ENCODE measurements at places on chromosomes 13 and 19.

- no peak for DNase-seq
Observed at GRCh38 chr13:26012995-26013394, 38.8 kb downstream of the SHISA2 start.

- no peak for DNase-seq
Observed at GRCh38 chr13:59157181-59157580, 1006.5 kb downstream of the DIAPH3 start.

- DNase-seq: no peak
Observed at GRCh38 chr13:96958286-96958891, 35.9 kb downstream of the OXGR1 start.

- DNase-seq: no peak
Observed at GRCh38 chr13:20411638-20412342, 113.9 kb downstream of the CRYL1 start.

DNA sequence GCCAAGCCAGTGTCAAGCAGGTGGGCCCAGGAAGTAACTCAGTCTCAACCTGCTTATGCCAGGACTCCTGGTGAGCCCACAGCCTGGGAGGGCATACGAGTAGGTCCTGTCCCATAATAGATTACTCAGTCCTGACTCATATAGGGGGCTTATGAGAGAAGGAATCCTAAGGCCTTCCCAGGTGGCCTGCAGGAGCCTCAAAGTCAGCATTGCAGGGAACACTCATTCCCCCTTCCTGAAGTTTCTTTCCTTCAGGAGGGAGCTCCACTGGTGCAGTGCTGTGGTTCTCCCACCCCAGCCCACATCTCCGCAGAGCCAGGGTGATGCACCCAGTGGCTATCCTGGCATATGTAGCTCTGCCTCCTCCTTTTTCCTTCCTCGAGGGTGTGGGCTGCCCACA lies 137.3 kb downstream of the ZIC5 start:
- DNase-seq: no peak

GRCh38 chr13:37616131-37616530 lies 17.6 kb upstream of the POSTN start:
- no peak for DNase-seq

- DNase-seq: peak; percentile 26
Observed at GRCh38 chr13:57630661-57631595, 616 bp upstream of the PCDH17 start.

DNA sequence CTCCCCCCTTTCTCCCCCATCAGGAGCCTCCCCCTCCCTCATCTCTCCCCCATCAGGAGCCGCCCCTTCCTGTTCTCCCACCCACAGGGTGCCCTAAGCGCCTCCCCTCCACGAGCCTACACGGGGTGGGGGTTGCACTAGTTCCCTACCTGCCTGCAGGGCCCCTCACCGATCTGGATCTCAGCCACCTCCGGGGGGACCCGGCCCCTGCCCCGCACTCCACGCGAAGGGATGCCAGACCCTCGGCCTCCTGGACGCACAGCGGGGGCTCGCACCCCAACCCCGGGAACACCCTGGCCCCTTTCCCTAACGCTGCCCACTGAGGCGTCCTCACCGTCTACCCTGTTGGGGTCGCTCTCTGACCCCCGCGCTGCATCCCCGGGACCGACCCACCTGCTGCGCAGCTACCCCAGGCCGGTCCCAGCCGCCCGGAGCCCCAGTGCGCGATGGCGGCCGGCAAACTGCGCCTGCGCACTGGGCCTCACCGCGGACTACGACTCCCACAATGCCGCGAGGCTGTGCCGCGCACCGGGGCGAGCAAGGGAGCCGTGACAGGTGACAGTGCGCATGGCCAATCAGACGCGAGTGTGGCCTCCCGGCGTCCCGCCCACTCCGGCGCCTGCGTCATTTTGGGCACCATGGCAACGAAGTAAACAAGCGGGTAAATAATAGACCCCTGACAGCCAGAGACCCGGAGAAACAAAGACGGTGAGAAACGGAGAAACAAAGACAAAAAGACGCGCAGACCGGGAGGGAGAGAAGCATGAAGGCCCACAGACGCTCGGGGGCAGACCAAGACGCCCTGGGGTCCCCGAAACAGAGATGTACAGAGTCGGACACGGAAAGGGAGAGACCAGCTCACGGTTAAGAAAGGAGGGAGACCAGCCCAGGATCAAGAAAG lies at the start of gene ZSCAN18:
TSS of gene ZSCAN18 (minus strand) at position 451 of the 901 bp plus-strand sequence. CDS start 7,964 bp downstream, outside the sequence.
- peak; percentile 95 for DNase-seq

DNA sequence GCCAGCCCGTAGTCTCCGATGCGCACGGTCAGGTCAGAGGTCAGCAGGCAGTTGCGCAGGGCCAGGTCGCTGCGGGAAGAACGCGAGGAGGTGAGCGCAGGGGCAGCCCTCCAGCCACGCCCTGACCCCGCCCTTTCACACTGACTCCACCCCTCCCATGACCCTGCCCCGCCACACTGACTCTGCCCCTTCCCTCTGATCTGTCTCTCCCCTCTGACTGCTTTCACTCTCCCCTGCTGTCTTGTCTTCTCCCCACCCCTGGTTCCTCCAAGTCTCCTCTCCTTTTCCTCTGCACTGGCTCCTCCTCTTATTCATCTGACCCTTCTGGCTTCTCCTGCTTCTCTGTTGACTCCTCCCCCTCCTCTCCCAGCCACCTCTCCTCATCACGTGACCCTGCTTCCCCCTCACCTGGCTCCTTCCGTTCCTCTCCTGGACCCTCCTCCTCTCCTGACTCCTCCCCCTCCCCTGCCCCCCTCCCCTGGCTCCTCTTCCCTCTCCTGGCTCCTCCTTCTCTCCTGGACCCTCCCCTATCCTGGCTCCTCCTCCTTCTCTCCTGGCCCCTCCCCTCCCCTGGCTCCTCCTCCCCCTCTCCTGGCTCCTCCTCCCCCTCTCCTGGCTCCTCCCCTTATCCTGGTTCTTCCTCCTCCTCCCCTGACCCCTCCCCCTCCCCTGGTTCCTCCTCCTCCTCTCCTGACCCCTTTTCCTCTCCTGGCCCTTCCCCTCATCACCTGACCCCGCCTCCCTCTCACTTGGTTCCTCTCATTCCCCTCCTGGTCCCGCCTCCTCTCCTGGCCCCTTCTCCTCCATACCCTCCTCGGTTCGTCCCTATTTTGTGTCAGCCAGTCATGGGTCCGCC lies 9.9 kb downstream of the LMTK3 start:
- DNase-seq: peak; percentile 32

- no peak for DNase-seq
Observed at GRCh38 chr19:8387688-8388611, 2.2 kb upstream of the RAB11B start.

DNA sequence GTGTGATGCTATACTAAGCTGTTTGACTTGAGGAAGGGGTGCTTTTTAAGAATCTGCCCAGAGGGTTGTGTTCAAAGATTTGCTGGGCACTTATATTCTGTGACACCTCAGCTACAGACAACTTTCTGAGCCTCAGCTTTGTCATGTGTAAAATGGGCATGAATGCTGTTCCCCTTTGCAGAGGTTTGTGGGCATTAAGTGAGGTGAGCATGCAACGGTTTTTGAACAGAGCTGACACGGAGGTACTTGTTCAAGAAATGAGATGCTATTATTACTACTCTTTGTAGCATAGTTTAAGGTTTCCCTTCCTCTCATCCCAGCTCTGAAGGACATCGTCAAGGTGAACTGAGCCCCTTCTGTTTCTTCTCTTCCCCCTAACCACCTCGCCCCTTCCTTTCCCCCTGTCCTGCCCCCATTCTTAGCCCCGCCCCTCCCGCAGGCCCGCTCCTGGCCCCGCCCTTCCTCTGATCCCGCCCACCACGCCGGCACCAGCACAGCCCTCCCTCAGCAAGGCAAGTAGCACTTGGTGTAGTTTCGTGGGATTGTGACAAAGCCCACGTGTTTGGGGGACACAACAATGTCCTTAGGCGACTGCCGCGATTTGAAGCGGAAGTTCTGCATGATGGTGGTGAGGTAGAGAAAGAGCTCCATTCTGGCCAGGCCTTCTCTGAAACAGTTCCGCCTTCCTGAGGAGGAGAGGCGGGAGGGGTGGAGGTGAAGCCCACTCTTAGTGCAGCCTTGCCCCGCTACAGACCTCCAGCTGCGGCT lies 26.1 kb upstream of the CYP2A7 start:
- DNase-seq: no peak

DNA sequence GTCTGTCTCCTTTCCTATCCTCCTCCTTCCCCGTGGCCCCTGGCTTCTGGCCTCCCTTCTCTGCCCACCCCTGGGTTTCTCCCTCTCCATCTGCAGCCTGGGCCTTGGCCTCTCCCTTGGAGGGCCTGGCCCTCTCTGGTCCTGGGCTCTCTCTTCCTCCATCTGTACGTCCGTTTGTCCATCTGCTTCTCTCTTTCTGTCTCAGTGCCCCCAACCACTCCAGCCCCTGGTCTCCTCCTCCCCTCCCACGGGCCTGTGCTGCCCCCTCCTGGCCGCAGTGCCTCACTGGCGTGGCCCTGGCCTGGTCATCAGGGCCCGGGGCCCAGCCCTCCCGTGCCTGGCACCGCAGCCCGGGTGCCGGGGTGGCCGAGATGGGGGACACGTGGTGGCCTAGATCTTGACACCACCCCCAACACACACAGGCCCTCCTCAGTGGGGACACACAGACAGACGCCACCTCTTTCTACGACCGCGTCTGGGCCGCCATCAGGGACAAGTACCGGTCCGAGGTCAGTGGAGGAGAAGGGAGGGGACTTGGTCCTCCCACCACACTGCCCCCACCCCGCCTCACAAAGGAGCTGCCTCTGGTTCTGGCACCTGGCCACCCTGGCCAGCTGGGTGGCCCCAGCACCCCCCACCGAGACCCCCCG lies 11.3 kb downstream of the PRKCSH start:
- DNase-seq: peak; percentile 86

- DNase-seq: no peak
Observed at GRCh38 chr13:26822146-26822545, 61.6 kb upstream of the GPR12 start.

GRCh38 chr13:50668691-50669271 lies 174.7 kb downstream of the DLEU7 start:
- DNase-seq: no peak

DNA sequence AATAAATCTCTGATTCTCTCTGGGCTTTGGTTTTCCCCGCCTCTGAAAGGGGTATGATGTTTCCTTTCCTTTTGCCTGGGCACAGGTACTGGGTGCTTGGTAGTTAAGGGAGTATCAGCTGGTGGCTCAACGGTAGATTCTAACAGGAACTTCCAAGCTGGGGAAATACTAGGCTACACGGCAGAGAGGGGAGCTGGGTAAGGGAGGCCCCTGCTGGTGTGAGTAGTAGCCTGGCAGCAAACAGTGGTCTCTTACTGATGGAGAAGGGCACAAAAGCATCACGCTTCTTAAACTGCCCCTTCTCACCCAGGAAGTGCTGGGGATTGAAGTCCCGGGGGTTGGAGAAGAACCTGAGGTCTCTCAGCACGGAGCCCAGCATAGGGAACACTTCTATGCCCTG lies 26.9 kb upstream of the CYP2A7 start:
- DNase-seq: no peak

GRCh38 chr19:31539386-31539785 lies 190.2 kb upstream of the TSHZ3 start:
- no peak for DNase-seq

- DNase-seq: no peak
Observed at GRCh38 chr19:56625708-56626107, 17.3 kb upstream of the SMIM17 start.

Measured in substantia nigra (tissue), 51 donors.